ENCODE measurements at places on chromosomes 13 and 19. TPM values are rescaled to one million over a fixed set of nuclear protein-coding genes. Genes with fewer than 3 reads are reported as not detected.

The NAPA gene
- total RNA-seq = 58.6 TPM

The ADAMTSL5 gene
- 3.9 TPM for total RNA-seq

The CDX2 gene
- total RNA-seq = not detected

The TUBB4A gene
- not detected for total RNA-seq

The ZNF571 gene
- 5.3 TPM for total RNA-seq

Measured in bronchial smooth muscle cell (primary cell).